ENCODE measurements at places on chromosomes 2 and 18.

DNA sequence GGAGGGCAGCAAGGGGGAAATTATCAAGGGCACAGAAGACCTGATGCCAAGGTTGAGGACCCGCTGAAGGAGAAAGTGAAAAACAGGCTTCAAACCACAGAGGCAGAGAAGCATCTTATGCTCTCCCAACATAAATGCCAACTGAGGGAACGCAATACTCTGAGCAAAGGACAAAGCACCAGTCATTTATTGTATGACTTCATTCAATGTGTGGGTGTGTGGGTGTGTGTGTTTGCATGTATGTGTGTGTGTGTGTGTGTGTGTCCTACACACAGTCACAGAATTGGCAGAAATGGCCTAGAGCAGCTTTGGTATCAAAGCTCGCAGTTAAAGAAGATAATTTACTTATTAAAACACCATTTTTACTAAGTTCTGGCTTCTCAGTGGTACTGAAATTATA, 51.4 kb downstream of the UXS1 start:
- DNase-seq = no peak

GRCh38 chr2:101430156-101430555, 42.9 kb upstream of the CREG2 start:
- DNase-seq = no peak

GRCh38 chr2:89763254-89763580, 1071.7 kb downstream of the RPIA start:
- no peak for DNase-seq

GRCh38 chr2:233817361-233817911, 36.9 kb downstream of the HJURP start:
- DNase-seq = no peak

GRCh38 chr2:186059096-186059495, 320.5 kb downstream of the FSIP2 start:
- no peak for DNase-seq

Data from CD8-positive, alpha-beta T cell (primary cell).